RKO (cell line): ENCODE measurements at places on chromosomes 11 and 22.

DNA sequence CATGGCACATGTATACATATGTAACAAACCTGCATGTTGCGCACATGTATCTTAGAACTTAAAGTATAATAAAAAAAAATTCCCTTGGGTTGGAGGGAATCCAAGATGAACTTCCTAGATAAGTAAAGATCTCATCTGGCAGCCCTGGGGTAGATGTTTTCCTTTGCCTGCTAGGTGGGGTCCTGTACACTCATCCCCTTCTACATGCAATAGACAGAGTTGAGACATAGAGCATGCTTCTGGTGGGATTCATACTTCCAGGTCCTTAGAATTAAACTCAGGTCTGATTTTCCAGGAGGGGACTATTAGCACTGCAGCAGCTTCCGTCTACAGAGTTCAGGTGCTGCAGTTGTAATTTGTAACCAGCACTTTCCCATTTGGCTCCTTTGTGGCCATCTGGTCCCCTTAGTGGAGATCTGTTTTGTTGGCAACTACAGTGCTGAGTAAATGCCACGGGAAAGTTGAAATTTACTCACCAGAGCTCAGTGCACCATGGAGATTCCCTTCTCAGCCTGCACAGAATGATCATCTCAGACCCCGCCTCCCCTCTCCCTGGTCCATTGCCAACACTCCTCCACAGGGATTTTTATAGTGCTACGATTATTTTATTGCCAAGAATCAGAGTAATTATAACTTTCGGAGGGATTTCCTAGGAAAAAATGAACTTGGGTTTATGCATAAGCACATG is 220.1 kb upstream of the E2F8 start:
- DNase-seq: no peak

DNA sequence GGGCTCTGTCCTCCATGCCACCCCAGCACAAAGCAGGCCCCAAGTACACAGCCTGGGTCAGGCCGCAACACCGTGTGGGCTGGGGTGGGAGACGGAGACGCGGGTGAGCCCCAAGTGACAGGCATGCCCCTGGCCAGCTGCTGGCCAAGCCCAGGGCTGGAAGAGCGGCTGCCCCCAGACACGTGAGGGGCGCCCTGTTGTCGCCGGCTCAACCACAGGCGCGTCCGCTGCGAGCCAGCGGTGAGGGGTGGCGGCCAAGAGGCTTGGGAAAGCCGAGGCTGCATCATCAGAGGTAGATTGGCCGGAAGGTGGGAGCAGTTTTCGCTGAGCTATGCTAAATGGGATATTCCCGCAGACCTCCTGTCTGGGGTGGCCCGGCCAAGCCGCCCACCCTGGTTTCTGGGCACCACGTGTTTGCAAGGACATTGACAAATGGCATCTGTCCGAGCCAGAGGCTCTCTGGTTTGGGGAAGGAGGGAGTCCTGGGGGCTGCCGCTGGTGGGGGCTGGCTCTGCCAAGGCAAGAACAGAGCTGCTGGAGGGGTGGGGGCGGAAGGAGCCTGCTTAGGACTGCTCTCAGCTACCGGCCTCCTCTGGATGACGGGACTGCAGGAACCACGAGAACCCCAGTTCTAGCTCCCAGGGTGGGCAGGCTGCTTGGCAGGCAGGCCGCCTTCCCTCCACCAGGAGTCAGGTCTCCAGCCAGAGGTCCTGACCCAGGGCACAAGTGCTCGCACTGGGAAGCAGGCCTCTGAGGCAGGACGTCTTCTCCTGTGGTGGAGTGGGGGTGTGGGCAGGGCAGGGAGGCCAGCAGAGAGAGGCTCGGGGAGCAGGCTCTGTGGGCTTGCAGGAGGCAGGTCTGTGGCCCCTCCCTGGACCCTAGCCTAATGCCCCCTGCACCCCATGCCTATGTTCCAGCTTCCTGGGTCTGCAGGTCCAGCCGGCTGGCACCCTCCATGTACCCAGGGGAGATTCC is 552 bp downstream of the PRR33 start:
- no peak for DNase-seq

DNA sequence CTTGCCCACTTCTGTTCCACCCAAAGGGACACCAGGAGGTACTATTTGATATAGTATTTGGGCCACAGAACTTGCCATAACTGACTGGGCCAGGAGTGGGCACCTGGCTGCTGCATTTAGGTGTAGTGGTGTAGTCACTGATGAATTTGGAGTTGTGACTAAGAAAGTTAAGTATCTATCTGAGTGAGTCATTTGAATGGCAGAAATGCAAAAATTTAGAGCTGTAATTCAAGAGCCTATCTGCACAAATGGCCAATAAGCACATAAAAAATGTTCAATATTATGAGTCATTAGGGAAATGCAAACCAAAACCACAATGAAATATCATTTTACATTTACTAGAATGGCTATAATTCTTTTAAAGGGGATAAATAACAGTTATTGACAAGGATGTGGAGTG is 14.7 kb downstream of the GLYATL2 start:
- peak; percentile 4 for DNase-seq

- DNase-seq: no peak
These were observed 9.0 kb downstream of the CSNK2A3 start for GRCh38 chr11:11344045-11344444.

GRCh38 chr22:49046546-49047361 is 780.9 kb downstream of the BRD1 start:
- DNase-seq: peak; percentile 35

GRCh38 chr22:25363474-25363873 is 144.0 kb downstream of the CRYBB2 start:
- DNase-seq: no peak

DNA sequence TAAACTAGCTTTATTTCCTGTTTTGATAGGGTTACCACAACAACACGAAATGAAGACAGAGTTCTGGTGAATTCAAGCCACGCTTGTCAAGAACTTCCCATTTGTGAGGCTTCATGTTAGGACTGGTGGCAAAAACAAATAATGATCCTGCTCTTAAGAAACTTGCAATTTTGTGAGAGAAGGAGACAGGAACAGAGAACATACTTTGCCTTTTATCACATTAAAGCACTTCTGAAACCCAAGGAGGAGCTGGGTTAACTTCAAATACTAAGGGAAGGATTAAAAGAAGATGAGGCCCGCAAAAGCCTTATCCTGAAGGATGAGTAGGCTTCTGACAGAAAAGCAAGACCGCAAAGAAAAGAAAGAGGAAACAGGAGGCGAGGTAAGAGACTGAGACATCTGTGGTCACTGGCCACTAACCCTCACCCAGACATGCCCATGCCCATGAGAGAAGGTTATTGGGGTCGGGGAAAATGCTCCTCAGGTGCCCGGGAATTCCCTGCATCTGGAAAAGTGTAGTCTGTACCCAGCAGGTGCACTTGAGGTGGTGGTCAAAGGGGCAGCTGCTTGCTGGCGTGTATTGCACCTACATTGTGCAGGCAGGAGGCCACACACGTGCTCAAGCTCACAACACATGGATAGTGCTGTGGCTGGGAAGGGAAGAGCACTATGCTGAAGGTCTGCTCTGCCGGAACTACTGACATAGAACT is 50.5 kb downstream of the MAPK1 start:
- peak; percentile 68 for DNase-seq

- DNase-seq: peak; percentile 37
These were observed 237.5 kb downstream of the MIAT start for GRCh38 chr22:26894766-26895485.

- no peak for DNase-seq
These were observed 24.3 kb upstream of the SMCO4 start for GRCh38 chr11:93567401-93567895.

- DNase-seq: no peak
These were observed 24.9 kb downstream of the CHEK2 start for GRCh38 chr22:28716686-28717085.

DNA sequence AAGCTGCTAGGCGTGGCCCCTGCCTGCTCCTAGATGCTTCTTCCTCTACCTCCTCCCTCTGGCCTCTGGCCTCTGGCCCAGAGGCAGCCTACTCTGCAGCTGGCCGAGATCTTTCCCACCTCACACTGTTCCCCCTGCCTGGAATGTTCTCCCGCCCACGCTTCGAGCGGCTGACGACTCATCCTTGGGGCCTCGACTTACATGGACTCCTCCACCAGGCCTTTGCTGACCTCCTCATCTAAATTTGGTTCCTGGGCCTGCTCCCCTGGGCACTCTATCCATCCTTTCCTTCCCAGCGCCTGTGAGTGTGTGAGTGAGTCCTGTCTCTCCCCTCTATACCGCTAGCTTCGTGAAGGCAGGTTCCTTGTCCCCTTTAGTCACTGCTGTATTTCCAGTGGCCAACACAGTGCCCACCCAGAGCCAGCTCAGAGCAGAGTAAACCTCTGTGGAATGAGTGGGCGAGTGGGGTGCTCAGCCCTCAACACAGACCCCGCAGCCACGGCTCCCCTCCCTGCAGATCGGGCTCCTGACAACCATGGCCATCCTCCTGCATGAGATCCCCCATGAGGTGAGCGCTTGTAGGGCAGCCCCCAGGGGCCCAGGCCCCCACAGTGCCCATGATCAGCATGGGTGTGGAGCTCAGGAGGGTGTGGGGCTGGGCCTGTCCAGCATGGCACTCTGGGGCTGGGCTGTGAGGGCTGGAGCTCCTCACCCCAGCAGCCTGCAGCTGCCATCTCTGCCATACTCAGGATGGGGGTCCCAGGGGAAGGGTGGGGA is 5.7 kb downstream of the SLC39A13 start:
- peak; percentile 55 for DNase-seq
